ENCODE measurements at places on chromosomes 16 and 17.

DNA sequence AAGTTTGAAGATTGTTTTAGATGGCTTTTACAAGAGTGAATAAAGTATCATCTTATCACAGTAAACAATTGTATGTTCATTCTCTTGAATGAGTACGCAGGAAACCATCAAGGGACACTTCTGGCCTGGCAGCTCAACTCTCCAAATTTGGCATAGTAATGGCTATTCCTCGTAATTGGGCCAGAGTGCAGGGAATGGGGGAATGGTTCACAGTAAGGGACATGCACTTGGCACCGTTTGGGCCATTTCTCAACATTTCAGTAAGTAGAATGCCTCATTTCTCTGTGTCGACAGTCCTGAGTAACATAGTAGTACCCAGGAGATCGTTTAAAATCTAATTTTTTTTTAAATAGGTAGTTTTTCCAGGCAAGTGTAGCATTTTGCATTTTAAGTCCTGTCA, 309.6 kb downstream of the KCNJ2 start:
- DNase-seq, result no peak

DNA sequence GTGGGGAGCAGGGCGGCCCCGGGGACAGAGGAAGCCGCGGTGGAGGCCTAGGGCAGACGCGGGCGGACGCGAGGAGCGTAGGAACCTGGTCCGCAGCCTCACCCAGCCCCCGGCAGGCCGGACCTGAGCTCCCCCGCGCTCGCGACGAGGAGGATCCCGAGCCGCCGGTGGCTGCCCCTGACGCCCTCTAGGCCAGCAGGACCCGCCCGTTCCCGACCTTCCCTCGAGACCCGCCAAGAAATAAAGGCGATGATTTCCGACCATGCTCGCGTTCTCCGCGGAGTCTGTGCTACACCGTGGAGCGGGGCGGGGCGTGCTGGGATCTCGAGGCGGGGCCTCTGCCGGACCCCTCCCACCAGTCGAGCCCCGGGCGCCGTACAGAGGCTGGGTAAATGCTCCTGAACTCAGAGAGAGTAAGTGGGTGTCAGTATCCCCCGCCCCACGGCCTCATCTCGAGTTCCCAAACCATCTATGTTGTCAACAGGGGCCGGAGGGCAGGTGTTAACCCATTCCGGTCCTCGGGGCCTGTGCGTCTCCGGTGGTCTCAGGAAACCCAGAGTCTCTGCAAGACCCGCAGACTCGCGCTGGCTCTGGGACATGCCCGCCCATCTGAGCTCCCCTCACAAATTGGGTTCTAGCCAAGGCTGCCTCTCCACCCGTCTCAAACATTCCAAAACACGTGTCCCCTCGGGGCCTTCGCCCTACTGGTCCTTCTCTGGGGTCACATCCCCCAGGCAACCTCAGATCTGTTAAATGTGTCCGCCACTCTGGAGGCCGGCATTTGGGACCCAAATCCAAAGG, 13.7 kb downstream of the SYCE1L start:
- no peak for DNase-seq

- DNase-seq, result no peak
Observed at GRCh38 chr17:35359398-35359797, 14.0 kb downstream of the SLFN11 start.

DNA sequence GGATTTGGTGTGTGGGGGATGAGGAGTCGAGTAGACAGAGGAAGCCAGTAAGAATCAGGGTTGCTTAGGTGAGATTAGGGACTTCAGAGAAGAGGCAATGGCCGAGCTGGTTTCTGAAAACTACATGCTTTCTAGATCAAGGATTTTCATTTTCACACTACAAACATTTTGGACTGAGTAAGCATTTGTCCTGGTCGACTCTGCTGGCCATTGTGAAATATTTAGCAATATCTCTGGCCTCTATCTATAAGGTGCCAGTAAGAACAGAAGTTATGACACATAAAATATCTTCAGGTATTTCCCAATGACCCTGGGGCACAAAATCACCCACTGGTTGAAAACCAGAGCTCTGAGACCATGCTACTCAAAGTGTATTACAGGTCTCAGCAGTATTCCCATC, 1275.1 kb upstream of the CDH8 start:
- no peak for DNase-seq

GRCh38 chr16:55176901-55177300, 147.1 kb upstream of the IRX6 start:
- no peak for DNase-seq

- no peak for DNase-seq
Observed at GRCh38 chr17:18368946-18369345, 5.6 kb upstream of the SHMT1 start.

DNA sequence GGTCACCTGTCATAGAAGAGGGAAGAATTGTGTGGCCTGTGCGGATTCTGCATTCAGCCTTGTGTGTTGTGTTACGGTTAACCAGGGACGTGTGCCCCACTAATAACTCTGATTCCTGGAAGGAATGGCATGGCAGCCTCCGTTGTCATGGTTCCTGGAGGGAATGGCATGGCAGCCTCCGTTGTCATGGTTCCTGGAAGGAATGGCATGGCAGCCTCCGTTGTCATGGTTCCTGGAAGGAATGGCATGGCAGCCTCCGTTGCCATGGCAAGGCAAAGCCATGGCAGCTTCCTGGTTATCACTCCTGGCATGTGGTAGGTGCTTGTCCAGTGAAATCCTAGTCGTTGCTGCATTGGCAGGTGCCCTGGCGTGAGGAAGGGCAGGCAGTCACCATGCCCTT, 8.9 kb downstream of the SPG7 start:
- DNase-seq, result no peak

DNA sequence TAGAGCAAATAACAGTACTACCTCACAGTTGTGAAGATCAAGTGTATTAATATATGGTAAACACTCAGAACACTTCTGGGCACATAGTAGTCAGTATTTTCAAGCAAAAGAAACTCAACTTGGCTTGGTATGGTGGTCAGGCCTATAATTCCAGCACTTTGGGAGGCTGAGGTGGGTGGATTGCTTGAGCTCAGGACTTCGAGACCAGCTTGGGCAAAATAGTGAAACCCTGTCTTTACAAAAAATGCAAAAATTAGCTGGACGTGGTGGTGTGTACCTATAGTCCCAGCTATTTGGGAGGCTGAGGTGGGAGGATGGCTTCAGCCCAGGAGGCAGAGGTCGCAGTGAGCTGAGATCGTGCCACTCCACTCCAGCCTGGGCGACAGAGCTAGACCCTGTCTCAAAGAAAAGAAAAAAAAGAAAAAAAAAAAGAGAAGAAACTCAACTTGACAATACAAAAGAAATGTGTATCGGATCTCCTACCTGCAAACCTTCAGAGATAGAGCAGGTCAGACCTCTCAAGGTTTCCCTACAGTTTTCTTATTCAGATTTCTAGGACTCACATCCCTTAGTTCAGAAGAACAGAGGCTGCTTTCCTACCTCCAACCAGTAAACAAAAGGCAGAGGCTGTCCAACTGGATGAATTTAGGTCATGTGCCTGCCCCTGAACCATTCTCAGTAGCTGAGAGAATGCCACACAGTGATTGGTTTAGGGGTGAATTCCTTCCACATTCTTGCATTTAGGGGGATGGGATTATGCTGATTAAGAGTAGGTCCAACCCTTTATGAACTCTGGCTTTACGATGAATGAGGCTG, 1.7 kb upstream of the KPNA2 start:
- DNase-seq, result no peak

GRCh38 chr17:57587193-57587969, 157.7 kb downstream of the CCDC182 start:
- no peak for DNase-seq

DNA sequence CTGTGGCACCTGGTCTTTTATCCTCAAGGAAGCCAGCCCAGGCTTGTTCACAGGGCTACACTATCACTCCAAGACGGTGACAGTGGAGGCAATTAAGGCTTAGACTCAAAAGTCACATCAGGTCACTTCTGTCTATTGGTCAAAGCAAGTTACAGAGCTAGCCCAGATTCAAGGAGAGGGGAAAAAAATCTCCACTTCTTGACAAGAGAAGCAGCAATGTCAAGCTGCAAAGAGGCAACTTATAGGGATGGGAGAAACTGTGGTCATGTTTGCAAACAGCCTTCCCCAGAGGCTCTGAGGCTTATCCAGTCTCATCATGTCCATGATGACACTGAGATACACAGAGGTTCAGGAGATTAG, 31.6 kb downstream of the SERPINF1 start:
- no peak for DNase-seq

DNA sequence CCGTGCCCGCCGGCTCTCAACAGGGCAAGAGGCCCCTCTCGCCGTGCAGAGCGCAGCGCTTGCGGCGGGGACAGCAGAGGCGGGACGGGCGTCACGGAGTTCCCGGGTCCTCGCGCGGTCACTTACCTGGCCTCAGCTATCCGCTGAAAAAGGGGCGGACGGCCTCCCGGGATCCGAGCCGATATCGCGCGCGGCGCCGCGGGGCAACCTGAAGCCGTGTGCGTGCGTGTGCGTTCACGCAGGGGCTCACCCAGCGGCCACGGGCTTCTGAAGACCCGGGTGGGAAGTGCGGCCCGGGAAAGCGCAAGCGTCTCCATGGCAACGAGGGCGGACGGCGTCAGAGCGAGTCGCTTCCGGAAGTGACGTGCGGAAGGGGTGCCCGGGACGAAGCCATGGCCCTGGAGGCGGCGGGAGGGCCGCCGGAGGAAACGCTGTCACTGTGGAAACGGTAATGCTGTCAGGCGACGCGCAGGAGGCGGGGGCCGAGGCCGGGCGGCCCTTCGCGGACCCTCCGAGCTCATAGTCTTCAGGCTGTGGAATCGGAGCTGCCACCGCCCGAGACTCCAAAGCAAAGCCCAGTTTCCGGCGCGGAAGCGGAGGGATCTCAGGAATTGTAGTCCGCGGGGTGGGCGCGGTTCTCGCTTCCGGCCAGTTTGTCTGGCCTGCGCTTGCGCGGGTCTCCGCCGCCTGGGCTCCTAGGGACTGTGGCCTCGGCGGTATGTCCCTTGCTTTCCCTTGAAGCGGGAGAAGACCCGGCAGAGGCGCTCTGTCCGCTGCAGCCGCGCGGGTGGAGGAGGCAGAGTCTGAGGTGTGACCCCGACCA, at the start of gene ENDOV:
Gene ENDOV (plus strand): TSS at position 365 of the 823 bp plus-strand sequence. CDS start 28 bp downstream, at position 393.
- peak; percentile 77 for DNase-seq

GRCh38 chr17:62719586-62719985, 88.5 kb downstream of the MARCHF10 start:
- DNase-seq, result no peak

- no peak for DNase-seq
Observed at GRCh38 chr17:79954281-79955166, 81.1 kb downstream of the TBC1D16 start.

- DNase-seq, result no peak
Observed at GRCh38 chr16:9480503-9480902, 389.1 kb downstream of the HAPSTR1 start.

- no peak for DNase-seq
Observed at GRCh38 chr16:67202426-67202825, 3.5 kb downstream of the ELMO3 start.

- no peak for DNase-seq
Observed at GRCh38 chr16:4288148-4288921, 15.5 kb upstream of the TFAP4 start.

GRCh38 chr16:85508388-85508787, 104.7 kb upstream of the GSE1 start:
- no peak for DNase-seq

- no peak for DNase-seq
Observed at GRCh38 chr17:74739227-74739831, 2.3 kb downstream of the RAB37 start.

DNA sequence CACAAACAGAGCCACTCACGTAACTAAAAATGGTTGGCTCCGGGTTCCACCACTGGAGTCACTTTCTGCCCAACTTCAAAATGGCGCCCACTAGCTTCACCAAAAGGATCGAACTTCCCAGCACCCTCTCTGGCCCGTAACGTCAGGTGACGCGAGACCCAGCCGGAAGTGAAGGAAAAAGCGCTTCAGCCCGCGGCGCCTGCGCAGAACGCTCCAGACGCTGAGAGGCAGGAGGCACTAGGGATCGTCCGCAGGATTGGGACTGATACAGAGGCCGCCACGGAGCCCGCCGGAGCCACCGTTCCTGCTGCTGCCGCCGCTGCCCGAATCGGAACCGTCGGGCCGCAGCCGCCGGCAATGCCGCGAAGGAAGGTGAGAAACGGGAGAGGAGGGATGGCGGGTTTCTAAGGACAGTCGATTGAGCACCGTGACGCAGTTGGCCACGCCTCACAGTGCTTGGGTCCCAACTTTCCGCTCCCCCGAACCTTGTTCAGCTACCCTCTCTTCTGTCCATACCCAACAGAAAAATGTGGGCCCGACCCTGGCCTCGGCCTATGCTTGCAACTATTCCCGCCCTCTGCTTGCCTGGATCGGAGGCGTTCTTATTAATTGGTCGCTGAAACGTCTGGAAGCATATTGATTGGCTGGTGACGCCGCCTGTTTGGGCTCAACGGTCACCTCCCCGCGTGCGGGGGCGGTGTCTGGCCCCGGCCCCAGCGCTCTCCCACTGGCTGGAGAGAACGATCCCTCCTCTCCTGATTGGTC, at the start of gene KAT7:
Gene KAT7 (plus strand): TSS at position 204 of the 765 bp plus-strand sequence. CDS start 154 bp downstream, at position 358.
- DNase-seq, result peak; percentile 97

DNA sequence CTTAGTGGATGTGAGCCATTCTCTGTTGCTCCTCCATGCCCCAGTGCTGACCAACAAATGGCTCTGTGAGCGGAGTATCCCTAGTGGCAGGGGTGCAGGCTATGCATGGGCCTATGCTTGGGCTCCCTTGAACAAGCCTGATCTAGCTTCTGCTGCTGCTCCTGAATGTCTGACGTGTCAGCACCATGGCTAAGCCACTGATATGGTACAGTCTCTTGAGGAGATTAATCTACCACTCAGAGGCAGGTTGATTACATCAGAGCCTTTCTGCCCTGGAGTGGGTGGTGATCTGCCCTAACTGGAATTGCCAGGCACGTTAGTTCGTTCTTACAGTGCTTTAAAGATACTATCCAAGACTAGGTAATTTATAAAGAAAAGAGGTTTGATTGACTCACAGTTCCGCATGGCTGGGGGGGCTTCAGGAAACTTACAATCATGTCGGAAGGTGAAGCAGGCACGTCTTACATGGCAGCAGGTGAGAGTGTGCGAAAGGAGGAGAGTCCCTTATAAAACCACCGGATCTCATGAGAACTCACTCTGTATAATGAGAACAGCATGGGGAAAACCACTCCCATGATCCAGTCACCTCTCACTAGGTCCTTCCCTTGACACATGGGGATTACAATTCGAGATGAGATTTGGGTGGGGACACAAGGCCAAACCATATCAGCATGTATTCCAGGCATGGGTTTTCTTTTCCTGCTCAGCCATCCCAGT, 41.5 kb upstream of the B4GALNT2 start:
- DNase-seq, result no peak

DNA sequence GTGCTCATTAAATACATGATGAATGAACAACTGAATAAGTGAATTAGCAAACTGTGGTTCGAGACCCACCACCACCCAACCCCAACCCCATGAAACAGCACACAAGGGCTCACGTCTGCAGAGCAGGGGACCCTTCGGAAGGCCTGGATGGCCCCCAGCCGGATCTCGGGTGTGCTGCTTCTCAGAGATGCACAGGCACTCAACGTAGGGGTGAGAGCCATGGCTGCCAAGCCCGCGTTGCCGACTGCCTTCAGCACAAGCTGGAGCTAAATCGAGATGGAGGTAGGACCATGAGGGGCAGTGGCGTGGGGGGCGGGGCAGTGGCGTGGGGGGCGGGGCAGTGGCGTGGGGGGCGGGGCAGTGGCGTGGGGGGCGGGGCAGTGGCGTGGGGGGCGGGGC, 93.2 kb downstream of the LITAF start:
- DNase-seq, result no peak

- DNase-seq, result no peak
Observed at GRCh38 chr16:66032841-66033240, 333.6 kb upstream of the CDH5 start.

- DNase-seq, result no peak
Observed at GRCh38 chr17:31390748-31391495, 553 bp upstream of the RAB11FIP4 start.

All from AG09309 (cell line).